ENCODE measurements at places on chromosomes 7 and 10. TPM values are rescaled to one million over a fixed set of nuclear protein-coding genes. Genes with fewer than 3 reads are reported as not detected.

- H3K4me1 ChIP-seq, result peaks cover 16% of the 10 kb centered on the region
- DNase-seq, result no peak
- no peak overlapping the region for H3K27ac ChIP-seq
- H3K36me3 ChIP-seq, result no peaks in the 10 kb centered on the region
- no peak overlapping the region for H3K4me3 ChIP-seq
These were observed 4.0 kb upstream of the ADAP1 start for GRCh38 chr7:958221-959200.

DNA sequence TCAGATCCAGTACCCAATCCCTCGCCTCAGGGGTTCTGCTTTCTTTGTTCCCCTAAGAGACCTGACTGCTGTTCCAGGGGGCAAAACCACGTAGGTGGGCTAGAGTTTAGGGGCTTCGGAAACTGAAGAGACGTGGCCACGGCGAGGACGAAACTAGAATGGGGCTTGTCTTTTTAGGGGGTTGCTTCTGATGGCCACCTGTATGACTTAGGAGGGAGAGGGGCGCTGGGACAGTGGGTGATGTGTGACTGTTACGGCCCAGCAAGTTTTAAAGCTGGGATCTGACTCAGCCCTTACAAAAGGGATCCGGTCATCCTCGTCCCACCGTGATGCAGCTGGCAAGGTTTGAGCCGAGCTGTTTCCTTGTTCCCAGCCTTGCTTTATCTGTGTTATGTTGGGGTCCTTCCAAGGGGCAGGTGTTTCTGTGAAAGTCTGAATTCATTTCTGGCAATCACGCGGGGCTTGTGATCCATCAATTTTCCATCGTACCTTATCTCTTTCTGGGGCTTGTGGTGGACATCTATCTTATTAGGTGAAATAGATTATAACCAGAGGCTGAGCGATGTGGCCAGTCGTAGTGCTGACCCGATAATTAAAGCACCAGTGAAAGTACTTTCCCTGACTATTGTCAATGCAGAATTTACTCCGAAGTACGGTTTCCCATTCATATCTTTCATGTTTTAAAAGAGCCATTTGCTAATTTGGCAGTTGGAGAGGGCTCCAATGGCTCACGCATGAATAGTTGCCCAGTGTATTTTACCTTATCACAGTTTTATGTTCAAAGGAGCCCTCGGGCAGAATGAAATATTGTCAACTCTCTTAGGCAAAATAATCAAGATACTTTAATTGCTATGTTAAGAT is 830 bp downstream of the MET start:
- DNase-seq, result no peak
- H3K27ac ChIP-seq, result peak overlapping the region; percentile 76
- no peaks in the 10 kb centered on the region for H3K27me3 ChIP-seq
- H3K36me3 ChIP-seq, result no peaks in the 10 kb centered on the region

GRCh38 chr7:140945940-140946339 is 21.2 kb upstream of the BRAF start:
- H3K4me1 ChIP-seq, result no peaks in the 10 kb centered on the region
- H3K4me3 ChIP-seq, result no peak overlapping the region
- H3K27ac ChIP-seq, result no peak overlapping the region
- DNase-seq, result no peak

DNA sequence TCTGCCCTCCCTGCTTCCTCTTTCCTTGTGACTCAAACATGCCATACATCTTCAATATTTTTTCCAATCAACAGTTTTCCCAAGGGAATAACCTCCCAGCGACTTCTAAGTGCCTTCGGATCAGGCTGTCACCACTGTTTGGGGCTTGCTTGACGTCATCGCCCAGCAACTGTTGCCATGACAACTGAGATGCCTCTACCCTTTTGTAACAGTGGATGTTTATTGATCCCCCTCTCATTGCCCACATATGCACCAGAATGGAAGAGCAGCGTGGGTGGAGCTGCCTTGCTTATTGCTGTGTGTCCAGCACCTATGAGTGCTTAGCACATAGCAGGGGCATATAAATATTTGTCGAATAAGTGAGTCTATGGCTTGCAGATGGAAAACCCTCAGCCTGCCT is 14.4 kb downstream of the FFAR4 start:
- no peaks in the 10 kb centered on the region for H3K36me3 ChIP-seq
- H3K27me3 ChIP-seq, result no peaks in the 10 kb centered on the region
- no peak overlapping the region for H3K27ac ChIP-seq
- no peak overlapping the region for H3K4me3 ChIP-seq

GRCh38 chr7:30062587-30062986 is 34.4 kb downstream of the PLEKHA8 start:
- H3K4me1 ChIP-seq, result peaks cover 5% of the 10 kb centered on the region
- H3K27ac ChIP-seq, result no peak overlapping the region
- no peak for DNase-seq
- no peak overlapping the region for H3K4me3 ChIP-seq

ZNF467 gene
- total RNA-seq, result 12.4 TPM

DNA sequence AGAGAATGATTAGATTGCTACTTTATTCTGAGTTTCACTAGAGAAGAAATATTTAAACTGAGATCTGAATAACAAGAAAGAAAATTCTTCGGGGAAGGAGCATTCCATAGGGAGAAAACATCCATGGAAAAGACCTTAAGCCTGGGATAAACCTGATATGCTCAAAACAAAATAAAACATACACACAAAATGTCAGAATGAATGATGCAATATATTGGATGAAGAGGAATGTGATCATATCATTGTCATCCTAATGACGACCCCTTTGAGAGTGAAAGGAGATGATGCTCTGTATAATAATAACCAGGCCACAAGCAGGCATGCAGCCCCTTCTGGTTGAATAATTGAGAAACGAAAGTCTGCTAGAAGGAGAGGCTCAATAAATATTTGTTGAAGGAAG is 882.4 kb downstream of the NRG3 start:
- H3K36me3 ChIP-seq, result no peaks in the 10 kb centered on the region
- H3K4me3 ChIP-seq, result no peak overlapping the region
- H3K27ac ChIP-seq, result no peak overlapping the region
- H3K27me3 ChIP-seq, result no peaks in the 10 kb centered on the region

GRCh38 chr10:33900596-33900995 is 566.1 kb upstream of the NRP1 start:
- no peak overlapping the region for H3K4me3 ChIP-seq
- no peaks in the 10 kb centered on the region for H3K36me3 ChIP-seq
- no peaks in the 10 kb centered on the region for H3K27me3 ChIP-seq
- H3K27ac ChIP-seq, result peak overlapping the region; percentile 56
- peaks cover 29% of the 10 kb centered on the region for H3K4me1 ChIP-seq

- no peak for DNase-seq
- no peaks in the 10 kb centered on the region for H3K36me3 ChIP-seq
- peaks cover 14% of the 10 kb centered on the region for H3K27me3 ChIP-seq
- H3K4me3 ChIP-seq, result no peak overlapping the region
These were observed 187.5 kb downstream of the GRID1 start for GRCh38 chr10:86179153-86179524.

DNA sequence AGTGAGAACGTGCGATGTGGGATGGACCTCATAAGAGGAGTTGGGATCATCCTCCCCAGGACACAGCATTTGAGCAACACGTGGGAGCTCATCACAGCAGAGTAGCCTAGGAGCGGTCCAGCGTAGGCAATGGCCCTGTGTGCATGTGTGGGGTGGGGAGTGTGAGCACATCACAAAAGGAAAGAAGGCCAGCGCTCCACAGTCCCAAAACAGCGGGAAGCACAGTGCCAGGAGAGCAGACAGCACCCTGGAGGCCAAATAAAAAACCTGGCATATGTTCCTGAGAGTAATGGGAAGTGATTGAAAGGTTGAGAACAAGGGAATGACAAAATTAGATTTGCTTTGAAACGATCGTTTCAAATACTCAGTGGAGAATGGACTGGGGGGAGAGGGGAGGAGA is 226.0 kb downstream of the C7orf25 start:
- no peak overlapping the region for H3K27ac ChIP-seq
- no peaks in the 10 kb centered on the region for H3K27me3 ChIP-seq
- H3K36me3 ChIP-seq, result no peaks in the 10 kb centered on the region
- no peak for DNase-seq
- H3K4me3 ChIP-seq, result no peak overlapping the region
- H3K4me1 ChIP-seq, result peaks cover 27% of the 10 kb centered on the region

PDLIM1 gene
- 86.8 TPM for total RNA-seq

CALHM3 gene
- not detected for total RNA-seq

- peaks cover 23% of the 10 kb centered on the region for H3K4me1 ChIP-seq
- peak overlapping the region; percentile 82 for H3K4me3 ChIP-seq
- DNase-seq, result no peak
- peak overlapping the region; percentile 78 for H3K27ac ChIP-seq
These were observed 402 bp upstream of the TMEM168 start for GRCh38 chr7:112790586-112791003.

DNA sequence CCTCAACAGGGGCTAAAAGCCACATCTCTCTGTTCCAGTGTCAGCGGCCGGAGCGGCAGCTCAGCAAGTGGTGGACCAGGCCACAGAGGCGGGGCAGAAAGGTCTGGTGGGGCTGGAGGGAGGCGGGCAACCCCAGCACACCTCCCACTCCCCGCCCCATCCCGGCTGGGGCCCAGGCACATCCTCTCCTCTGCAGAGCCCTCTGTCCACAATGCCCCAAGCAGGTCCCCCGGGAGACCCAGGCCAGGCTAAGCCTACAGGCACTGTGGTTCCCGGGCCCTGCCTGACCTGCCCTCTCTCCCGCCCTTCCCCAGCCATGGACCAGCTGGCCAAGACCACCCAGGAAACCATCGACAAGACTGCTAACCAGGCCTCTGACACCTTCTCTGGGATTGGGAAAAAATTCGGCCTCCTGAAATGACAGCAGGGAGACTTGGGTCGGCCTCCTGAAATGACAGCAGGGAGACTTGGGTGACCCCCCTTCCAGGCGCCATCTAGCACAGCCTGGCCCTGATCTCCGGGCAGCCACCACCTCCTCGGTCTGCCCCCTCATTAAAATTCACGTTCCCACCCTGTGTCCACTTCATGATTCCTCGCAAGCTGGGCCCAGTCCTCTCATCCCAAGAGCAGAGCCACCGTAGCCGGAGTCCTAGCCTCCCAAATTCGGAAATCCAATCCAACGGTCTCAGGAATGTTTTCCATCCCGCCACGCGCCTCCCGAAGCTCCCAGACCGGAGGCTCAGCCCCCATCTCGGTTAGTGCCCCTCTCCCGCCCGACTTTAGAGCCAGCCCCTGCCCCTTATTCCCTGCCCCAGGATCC is 2.1 kb downstream of the ADIRF start:
- peaks cover 71% of the 10 kb centered on the region for H3K4me1 ChIP-seq
- peak overlapping the region; percentile 79 for H3K4me3 ChIP-seq
- H3K36me3 ChIP-seq, result no peaks in the 10 kb centered on the region
- peak; percentile 94 for DNase-seq
- H3K27ac ChIP-seq, result peak overlapping the region; percentile 99

GRCh38 chr7:139450851-139451250 is 32.6 kb downstream of the KLRG2 start:
- no peak for DNase-seq
- no peaks in the 10 kb centered on the region for H3K27me3 ChIP-seq
- no peaks in the 10 kb centered on the region for H3K36me3 ChIP-seq
- H3K4me3 ChIP-seq, result no peak overlapping the region

- no peak for DNase-seq
- no peaks in the 10 kb centered on the region for H3K27me3 ChIP-seq
- no peak overlapping the region for H3K27ac ChIP-seq
- no peaks in the 10 kb centered on the region for H3K36me3 ChIP-seq
- H3K4me1 ChIP-seq, result peaks cover 10% of the 10 kb centered on the region
These were observed 10.5 kb upstream of the ENTPD1 start for GRCh38 chr10:95745501-95745900.

DNA sequence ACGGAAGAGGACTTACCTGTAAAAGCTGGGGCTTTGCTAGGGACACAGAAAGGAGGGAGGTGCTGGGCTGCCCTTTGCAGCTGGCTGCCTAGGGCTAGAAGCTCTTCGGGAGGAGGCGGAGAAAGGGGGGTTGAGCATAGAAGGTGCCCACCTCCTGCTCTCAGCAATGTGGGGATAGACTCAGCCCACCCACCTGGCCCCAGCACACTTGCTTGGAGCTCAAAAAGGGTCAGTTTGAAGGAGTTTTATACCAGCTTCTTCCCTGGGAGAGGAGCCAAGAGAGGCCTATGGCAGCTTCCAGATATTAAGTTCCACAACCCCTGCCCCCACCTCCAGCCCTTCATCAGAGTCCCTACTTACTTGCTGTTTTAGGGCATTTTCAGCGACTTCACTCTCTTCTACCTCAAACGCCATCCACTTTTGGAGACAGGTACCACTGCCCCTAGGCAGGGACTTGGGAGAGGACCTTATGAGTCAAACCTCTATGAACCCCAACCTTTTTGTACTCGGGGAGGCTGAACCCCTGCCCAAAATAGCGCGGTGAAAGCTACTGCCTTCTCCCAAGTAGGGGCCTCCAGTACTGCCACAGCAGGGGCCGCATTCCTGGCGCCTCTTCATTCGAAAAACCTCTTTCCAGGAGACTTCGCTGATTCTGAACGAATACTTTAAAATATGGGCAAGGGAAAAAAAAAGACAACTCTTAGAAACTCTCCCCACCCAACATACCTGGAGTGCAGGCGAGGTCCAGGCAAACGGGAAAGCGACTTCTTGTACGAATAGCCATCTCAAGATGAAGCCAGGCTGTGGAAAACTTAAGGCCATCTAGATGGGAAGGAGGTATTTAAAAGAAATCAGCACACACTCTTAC is 1.2 kb upstream of the EVX1 start:
- no peak for DNase-seq
- H3K36me3 ChIP-seq, result no peaks in the 10 kb centered on the region
- peaks cover 53% of the 10 kb centered on the region for H3K4me1 ChIP-seq
- peaks cover 100% of the 10 kb centered on the region for H3K27me3 ChIP-seq

DNA sequence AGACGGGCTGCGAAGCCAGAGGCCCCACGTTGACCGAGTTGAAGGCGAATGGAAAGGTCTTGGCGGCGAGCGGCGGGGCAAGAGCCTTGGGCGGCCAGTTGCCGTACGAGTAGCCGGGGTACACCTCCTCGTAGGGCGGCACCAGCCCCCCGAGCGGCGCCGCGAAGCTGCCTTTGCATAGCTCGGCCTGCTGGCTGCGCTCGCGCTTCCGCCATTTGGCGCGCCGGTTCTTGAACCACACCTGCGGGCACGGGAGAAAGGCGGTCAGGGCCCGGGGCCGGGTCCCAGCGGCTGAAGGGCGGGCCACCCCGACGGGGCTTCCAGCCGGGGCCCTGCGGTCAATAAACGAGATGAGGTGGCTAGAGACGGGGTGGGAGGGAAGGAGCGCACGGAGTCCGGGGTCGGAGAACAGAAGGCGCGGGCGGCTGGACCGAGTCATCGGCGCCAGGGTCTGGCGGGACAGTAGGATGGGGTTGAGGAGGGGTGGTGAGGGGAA is 4.8 kb downstream of the ELOVL3 start:
- no peak for DNase-seq
- H3K27me3 ChIP-seq, result peaks cover 24% of the 10 kb centered on the region
- H3K4me1 ChIP-seq, result peaks cover 34% of the 10 kb centered on the region
- H3K27ac ChIP-seq, result no peak overlapping the region
- H3K36me3 ChIP-seq, result no peaks in the 10 kb centered on the region

GRCh38 chr7:149719912-149720335 is 53.5 kb downstream of the ZNF467 start:
- H3K4me3 ChIP-seq, result no peak overlapping the region
- H3K36me3 ChIP-seq, result peaks cover 38% of the 10 kb centered on the region
- H3K27ac ChIP-seq, result no peak overlapping the region
- peaks cover 46% of the 10 kb centered on the region for H3K4me1 ChIP-seq
- no peaks in the 10 kb centered on the region for H3K27me3 ChIP-seq
- no peak for DNase-seq

All from esophagus muscularis mucosa (tissue), 4 donors.